Stimulated activated effector memory CD8-positive, alpha-beta T cell treated with anti-CD3 and anti-CD28 coated beads, Interleukin-12 subunit alpha, Interleukin-12 subunit beta, amount 100 ng/mL, for 72 hours (primary cell): ENCODE measurements at places on chromosomes 6 and 20.

DNA sequence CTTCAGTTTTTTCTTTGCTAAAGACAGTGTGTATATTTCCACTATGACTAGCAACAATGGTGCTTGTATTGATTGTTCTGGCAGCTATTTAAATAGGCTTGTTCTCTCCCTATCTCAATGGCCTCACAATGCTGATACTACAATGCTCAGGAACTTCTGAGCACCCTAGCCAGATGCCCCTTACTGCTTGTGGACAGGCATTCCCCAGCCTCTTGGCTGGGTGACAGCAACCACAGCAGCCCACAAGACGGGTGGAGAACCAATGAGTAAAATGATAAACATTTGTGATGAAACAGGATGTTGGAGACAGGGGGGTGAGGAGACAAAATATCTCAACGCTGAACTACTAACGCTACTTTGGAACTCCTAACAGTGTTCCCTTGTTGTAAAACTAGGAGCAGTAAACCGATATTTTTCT is 42.3 kb downstream of the HIVEP2 start:
- DNase-seq: peak; percentile 55

GRCh38 chr6:49513153-49513989 is 13.6 kb downstream of the GLYATL3 start:
- no peak for DNase-seq

DNA sequence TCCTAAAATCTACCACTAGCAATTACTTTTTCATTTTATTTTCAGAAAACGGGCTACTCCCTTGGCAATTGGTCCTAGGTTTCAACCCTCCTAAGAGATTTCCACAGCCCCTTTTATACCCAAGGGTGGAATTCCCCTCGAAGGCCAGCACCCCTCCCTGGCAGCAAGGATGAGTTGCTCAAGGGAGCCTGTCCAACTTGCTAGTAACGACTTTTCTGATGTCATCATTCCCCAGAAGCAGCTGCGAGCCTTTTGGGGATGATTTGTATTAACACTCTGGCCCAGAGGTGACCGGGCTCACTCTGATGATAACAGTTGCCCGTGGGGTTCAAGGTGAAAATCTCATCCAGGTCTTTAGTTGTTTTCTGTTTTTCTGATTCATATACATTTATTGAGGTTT is 30.7 kb upstream of the NAA20 start:
- no peak for DNase-seq

DNA sequence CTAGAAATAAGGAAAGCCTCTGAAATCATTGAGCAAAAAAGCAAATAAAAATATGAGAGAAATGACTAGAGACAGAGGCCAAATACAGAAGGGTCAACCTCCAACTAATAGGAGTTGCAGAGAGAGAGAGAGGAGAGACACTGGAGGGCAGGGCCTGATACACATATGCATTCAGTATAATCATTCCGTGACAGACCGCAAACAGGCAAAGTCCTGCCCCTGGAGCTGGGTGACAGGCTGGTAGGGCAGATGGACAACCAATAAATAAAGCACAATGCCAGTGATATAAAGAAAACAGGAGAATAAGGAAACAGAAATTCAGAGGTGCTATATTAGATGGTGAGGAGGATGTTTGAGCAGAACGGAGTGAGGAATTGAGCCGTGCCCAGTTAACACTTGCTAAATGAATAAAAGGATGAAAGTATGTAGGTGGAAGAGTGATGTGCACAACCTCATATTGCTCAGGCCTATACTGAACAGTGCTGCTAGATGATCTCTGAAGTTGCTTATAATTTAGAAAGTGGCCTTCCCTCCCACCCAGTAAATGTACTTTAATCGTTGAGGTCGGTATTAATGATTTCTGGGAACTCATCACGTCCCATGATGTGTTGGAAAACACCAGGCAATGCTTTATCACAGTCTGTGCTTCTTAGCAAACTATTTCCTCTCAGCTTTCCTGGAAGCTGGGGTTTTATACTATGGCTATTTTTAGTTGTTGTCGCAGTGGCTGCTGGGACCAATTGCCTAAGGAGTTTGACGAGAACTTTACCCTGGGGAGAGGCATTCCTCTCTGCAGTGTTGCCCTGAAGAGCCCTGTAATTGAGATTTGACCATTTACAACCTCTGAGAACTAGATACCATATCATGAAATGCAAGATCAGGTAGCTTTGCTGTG is 37.6 kb upstream of the CLIC5 start:
- no peak for DNase-seq

GRCh38 chr6:23228439-23229024 is 659.2 kb downstream of the HDGFL1 start:
- DNase-seq: no peak

DNA sequence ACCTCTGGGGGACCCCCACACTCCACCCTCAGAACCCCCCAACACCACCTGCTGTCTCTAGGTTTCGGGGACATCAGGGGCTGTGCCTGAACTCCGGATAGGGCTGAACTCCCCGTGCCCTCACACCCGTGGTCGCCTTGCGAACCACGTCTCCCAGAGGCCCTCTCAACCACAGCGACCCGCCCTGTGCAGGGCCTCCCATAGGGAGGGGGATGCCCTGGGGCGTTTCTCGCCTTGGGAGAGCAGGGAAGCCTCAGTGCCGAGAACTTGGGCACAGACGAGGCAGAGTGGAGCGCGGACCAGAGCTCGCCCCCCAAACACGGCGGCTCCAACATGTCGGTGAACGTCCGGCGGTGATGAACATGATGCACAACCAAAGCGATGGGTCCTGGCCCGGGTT is 6.8 kb downstream of the FRMD1 start:
- DNase-seq: no peak

DNA sequence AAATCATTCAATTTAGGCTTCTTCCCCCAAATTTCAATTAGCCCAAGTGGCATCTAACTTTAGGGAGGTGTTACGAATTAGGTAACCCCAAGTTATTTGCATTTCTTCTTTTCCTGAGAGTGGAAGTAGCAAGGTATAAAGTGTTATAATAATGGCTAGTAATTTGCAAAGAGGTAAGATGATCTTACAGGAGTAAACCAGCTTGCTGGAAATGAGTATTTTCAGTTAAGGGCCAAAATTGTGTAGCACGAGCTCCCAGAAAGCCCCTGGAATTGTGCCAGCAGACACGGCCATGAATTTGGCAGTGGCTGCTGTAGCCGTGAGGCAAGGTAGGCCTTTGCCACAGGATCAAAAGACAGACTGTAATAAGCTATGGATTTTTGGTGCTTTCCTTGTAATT is 38.0 kb downstream of the CITED2 start:
- no peak for DNase-seq

DNA sequence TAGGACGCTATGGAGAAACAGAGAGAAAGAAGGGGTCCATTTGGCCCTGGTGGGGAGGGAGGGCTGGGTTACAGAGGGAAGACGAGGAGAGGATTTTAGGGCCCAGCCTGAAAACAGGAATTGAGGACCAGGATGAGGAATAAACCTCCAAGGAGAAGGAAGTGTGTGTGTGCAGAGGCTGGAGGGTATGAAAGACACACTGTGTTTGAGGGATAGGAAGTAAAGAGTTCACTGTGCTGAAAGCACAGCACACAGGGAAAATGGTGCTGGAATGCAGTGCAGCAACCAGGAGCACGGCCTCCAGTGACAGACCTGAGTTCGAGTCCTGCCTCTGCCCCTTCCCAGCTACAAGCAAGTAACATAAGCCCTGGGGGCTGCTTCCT is 7.8 kb downstream of the MBOAT1 start:
- DNase-seq: no peak

- DNase-seq: peak; percentile 67
These were observed 3.3 kb downstream of the KCNS1 start for GRCh38 chr20:45097485-45098102.

DNA sequence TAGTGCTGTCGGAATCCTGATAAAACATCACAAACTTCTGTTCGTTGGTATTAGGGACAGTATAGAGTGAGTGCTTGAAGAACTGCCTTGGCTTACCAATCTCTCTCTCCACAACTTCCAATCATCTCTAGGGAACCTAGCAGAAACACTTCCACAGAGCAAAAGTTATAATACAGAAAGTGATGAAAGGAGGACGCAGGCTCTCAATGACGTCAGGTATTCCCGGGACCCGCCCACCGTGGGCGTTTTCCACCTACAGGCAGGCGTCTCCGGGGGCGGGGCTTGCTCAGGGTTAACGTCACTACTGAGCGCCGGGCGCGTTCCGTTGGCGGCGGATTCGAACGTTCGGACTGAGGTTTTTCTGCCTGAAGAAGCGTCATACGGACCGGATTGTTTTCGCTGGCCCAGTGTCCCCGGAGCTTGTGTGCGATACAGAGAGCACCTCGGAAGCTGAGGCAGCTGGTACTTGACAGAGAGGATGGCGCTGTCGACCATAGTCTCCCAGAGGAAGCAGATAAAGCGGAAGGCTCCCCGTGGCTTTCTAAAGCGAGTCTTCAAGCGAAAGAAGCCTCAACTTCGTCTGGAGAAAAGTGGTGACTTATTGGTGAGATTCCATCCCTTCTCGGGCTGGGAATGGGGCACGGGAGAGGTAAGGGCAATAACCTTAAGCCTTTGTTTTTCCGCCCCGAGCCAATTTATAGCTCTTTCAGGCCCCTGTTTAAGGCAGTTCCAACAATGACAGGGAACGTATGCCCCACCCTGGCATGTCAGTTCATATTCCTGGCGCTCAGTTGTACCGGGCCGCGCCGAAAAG is at the start of gene CENPW:
TSS of gene CENPW (plus strand) at position 320 of the 814 bp plus-strand sequence. CDS start at position 479, 159 bp downstream.
- DNase-seq: peak; percentile 96

- no peak for DNase-seq
These were observed 61.3 kb downstream of the HS3ST5 start for GRCh38 chr6:114281496-114281895.

GRCh38 chr6:33161354-33162331 is 30.6 kb downstream of the COL11A2 start:
- DNase-seq: peak; percentile 93

GRCh38 chr6:112279031-112279935 is 24.9 kb upstream of the LAMA4 start:
- no peak for DNase-seq
